ENCODE measurements at places on chromosomes 7 and 10.

GRCh38 chr7:4883372-4884144 lies at the start of gene RADIL:
Gene RADIL, minus strand, starts transcription at chr7:4883716. Its CDS starts 5,577 bp downstream, at chr7:4878139.
- DNase-seq = peak; percentile 85

DNA sequence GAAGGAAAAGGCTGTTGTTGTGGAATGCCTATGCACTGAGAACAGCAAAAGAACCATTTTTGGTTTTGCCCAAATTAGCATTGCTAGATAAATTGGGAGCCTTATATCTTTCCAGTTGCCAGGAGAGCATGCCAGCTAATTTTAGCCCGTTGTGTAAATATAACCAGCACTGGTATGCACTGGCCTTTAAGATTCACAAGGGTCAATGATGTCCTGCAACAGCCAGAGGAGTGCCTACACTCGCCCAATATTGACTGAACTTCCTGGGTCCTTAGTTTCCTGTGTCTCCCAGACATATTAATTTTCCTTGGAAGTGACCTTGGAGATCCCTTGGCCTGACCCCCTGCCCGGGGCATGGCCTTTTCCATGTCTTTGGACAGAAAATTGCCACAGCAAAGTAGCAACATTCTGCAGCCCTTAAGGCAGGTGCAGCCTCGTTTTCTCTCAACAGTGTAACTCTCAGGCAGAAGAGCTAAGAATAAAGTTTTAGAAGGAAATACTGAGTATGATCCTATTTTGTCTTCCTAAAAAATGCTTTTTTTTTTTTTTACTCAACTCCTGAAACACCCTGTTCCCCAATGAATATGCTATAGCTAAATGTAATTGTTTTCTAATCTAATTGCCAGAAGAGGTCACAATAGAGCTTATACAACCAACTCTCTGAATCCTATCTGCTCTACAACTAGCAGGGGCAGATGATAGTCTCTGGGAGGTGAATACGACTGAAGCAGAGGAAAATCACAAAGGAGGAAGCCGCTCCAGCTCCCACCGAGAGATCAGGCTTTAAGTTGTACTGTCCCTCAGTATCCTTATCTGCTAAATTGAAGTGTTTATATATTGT lies 131.9 kb upstream of the PCGF5 start:
- peak; percentile 22 for DNase-seq

GRCh38 chr10:119393019-119393418 lies 149.5 kb downstream of the RGS10 start:
- no peak for DNase-seq

- peak; percentile 11 for DNase-seq
Measured at GRCh38 chr7:122402235-122402634, 97.7 kb upstream of the FEZF1 start.

DNA sequence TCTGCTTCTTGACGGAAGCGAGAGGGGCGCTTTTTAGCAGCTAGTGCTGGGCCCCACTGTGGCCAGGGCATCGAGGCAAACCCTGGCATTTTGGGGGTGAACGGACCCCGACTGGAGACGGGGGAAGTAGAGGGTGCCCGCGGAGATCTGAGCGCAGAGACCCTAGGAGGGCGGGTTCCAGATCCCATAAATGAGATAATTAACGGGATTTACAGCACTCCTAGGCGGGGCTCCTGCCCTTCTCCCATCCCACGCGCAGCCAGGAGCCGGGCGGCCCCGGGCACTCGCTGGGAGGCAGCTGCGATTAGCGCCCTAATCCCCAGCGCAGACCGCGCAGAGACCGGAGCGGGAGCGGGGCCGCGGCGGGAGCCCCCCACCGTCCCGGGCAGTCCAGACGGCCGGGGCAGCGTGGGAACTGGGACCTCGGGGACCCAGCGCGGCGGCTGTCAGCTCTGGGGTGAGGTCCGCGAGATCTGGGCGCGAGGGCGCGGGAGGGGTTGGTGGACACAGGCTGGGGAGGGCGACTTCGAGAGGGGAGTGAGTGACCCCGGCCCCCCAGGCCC lies 735 bp downstream of the JCAD start:
- no peak for DNase-seq

DNA sequence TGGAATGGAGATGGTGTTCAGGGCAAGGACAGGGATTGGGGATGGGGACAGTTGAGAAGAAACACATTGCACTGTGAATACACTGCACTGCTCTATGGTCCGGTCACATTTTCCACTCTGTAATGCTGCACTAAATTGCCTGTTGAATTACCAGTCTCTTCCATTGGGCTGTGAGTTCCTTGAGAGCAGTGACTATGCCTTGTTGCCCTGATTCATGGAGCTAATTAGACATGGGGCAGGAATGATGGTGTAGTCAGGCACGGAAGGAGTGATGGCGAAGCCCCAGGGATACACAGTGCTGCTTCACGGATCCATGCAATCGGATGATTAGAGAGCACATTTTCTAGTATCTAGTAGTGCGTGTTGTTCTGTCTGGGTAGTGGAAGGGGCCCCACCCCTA lies 25.4 kb upstream of the GPAM start:
- DNase-seq = no peak

GRCh38 chr10:48284002-48284546 lies 9.6 kb upstream of the FRMPD2 start:
- no peak for DNase-seq

DNA sequence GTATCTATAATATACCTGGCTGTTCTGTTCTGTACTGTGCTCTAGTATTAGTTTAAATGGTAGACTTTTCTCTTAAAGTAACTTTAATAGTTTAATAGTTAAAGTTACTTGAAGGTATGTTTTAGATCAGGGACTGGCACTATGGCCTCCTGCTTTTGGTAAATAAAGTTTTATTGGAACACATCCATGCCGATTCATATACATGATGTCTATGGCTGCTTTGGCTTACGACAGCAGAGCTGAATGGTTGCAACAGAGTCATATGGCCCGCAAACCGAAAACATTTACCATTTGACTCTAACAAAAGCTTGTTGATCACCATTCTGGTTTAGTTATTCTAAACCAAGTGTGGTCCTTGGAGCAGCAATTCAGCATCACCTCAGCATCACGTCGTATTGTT lies 6.7 kb downstream of the LUC7L2 start:
- DNase-seq = no peak

- DNase-seq = no peak
Measured at GRCh38 chr10:71711052-71711623, 8.4 kb downstream of the C10orf105 start.

DNA sequence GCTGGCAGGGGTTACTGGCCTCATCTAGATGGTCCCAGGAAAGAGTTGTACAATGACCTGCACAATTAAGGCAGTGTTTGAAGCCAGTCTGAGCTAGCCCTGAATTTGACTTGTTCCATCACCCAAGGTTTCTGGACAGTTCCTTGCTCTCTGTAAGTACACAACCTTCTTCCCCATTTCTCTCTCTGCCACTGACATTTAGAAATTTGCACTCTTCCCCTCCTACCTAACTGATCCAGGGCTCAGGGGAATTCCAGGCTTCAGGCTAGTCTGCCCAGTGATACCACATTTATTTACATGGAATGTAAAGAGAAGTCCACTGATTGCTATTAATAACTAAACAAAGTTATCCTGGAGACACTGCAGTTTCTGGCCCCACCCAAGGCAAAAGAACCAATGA lies 139.0 kb upstream of the GPR26 start:
- DNase-seq = no peak

GRCh38 chr7:41755096-41755495 lies 52.2 kb upstream of the INHBA start:
- peak; percentile 20 for DNase-seq

DNA sequence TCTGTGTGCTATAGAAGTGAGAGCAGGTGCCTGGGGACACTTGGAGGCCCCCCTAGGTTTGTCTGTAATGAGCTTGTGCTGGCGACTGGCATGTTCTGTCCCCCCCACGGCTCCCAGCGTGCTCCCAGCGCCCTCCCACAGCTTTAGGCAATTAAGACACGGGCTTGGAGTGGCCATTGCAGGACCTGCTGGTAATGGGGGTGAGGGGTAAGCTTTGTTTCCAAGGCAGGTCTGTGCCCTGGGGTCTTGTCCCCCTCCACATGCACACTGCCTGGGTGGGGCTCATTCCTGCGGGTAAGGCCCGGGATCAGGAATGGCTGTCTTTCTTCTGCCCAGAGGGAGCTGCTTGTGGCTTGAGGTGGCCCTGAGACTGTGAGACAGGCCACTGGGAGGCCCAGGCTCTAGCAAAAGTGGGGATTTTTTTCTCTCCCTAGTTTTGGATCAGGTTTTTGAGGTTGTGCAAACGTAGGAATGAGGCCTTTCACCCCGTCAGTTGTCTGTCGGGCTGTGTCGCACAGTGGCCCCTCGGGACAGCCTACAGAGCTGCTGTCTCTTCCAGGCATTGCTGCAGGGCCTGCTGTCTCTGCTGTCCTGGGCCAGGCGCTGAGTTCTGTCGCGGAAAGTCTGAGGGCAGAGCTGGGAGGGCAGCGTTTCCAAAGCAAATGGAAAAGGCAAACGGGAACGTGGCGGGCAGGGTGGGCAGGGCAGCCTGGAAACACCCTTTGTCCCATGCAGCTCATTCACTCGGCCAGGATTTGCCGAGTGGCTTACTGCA lies 107.4 kb downstream of the LHPP start:
- no peak for DNase-seq

DNA sequence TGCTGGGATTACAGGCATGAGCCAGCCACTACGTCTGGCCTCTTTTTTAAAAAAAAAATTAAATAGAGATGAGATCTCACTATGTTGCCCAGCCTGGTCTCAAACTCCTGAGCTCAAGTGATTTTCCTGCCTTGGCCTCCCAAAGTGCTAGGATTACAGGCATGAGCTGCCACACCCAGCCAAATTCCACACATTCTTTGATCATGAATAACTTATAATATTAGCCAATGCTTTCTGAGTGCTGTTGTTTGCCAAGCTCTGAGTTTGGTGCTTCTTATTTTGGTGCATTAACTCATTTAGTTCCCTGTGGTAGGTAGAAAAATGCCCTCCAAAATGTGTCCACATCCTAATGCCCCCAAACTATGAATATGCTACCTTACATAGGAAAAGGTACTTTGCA lies 47.2 kb upstream of the MKI67 start:
- DNase-seq = no peak

GRCh38 chr10:59060852-59061251 lies 115.6 kb upstream of the PHYHIPL start:
- no peak for DNase-seq

GRCh38 chr7:72334698-72335097 lies 77.4 kb downstream of the CALN1 start:
- no peak for DNase-seq

DNA sequence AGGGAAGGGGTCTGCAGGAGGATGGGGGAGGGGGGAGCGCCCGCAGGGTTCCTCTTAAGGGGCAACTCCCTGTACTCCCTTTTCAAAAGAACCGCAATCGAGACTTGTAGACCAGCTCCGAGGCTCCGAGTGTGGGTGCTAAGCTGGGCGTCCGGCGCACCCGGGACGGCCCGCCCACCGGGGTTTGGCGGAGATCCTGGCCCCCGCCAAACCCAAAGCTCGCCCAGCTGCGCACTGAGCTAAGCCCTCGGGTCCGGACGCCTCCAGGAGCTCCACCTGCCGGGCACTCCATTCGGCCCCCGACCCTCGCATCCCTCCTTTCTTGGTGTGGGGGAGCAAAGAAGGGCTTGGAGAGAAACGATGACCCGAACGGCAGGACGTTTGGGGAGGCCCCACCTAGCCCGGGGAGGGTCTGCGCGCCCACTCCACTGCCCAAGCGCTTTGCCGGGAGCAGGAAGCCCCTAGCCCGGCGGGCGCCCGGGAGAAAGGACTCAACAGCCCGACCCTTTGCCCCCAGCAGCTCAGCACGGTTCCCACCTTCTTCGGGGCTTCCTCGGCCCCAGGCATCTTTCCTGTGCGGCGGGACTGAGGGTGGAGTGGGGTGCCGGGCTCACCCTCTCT lies 651 bp downstream of the AFAP1L2 start:
- DNase-seq = no peak

DNA sequence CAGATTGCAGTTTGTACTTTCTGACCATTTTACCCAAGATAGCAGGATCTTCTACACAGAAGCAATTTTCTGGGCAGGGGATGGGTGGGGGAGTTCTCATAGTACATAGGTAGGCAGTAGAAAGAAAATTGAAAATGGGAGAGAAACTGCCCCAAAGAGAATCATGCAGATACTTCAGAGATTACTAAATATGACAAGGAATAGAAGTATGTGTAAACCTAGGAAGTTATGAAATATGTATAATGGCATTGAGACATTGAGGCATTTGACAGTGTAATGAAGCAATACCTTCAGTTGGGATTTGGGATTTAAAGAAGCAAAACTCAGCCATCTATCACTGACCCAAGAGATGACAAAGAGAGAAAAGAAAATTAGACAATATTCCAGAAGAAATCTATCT lies 233.0 kb downstream of the PTN start:
- no peak for DNase-seq

DNA sequence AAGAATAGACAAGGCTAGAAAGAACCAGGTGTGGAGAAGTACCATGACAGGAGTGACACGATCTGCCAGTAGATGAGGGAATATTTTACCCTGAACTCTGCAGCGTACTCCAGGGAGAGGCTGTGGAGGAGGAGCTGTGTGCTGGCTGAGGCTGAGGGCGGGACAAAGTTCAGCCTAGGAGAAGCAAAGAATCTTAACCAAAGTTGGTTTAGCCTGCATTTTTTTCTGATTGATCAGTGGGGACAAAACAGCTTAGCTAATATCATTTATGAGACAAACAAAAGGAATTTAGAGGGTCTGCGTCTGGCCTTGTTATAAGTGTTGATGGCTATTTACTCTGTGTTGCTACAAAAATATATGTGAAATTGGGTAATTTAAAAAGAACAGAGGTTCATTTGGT lies 5.2 kb upstream of the NPSR1 start:
- DNase-seq = peak; percentile 42

DNA sequence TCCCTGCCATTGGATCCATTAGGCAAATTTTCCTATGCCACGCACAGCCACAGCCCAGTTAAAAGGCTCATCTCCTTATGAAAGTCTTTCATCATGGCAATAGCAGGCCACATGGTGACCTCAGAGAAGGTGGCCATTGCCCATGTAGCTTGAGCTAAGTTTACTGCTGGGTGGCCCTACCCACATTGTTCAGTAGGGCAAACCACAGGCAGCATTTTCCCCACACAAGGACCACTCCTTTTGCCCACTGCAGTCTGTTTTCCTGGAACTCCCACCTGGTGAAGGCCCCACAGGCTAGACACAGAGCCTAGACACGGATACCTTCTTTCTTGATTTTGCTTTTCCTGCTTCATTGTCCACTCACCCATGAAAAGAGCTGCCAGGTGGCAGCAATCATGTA lies 101.5 kb upstream of the NPVF start:
- DNase-seq = no peak

DNA sequence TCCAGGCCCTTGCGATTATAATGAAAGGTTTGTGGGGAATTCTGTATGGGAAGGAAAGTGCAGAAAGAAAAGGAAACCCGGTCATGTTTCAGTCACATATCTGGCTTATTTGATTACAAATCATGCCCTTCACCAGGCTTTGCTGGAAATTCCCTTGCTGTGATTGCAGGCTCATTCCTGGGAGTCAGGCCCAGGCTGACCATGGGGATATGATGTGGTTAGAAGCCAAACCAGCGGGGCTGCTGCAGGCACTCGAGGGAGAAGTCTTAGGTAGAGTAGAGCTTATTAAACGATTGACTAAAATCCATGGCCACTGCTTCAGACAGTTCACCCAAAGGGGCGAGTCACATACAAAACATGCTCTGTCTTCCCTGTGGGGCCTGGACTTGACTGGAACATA lies 16.2 kb downstream of the PKD1L1 start:
- DNase-seq = peak; percentile 70
